ENCODE measurements at places on chromosomes 16 and 17.

DNA sequence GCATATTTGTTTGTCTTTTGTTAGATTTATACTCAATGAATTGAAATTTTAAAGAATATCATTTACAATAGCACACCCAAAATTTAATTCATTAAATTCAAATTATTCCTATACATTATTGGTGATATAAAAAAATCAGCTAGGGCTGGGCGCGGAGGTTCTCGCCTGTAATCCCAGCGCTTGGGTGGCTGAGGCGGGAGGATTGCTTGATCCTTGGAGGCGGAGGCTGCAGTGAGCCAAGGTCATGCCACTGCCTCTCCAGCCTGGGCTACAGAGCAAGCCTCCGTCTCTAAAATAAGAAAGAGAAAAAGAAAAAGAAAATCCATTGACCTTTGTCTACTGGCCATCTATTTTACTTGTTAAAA, 4.5 kb upstream of the PRDM7 start:
- DNase-seq = no peak

GRCh38 chr17:11598274-11599221, at the start of gene DNAH9:
TSS of gene DNAH9 (plus strand) at chr17:11598470. CDS start at chr17:11598499, 29 bp downstream.
- DNase-seq = no peak

DNA sequence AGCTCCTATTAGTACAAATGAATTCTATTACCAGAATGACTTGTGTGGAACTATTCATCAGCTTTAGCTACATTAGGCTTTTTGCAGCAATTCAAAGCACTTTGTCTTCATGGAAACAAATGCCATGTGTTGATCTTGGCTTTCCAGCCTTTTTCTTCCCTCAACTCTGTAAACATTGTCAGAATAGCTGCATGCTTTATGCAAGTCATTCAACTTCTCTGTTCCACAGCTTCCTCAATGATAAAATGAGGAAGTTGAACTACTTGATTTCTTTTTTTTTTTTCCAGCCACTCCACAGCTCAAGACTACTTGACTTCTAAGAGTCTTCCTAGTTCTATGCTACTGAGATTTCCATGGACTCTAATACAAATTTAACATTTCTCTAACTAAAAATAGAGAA, 41.1 kb downstream of the KIAA0753 start:
- DNase-seq = no peak

DNA sequence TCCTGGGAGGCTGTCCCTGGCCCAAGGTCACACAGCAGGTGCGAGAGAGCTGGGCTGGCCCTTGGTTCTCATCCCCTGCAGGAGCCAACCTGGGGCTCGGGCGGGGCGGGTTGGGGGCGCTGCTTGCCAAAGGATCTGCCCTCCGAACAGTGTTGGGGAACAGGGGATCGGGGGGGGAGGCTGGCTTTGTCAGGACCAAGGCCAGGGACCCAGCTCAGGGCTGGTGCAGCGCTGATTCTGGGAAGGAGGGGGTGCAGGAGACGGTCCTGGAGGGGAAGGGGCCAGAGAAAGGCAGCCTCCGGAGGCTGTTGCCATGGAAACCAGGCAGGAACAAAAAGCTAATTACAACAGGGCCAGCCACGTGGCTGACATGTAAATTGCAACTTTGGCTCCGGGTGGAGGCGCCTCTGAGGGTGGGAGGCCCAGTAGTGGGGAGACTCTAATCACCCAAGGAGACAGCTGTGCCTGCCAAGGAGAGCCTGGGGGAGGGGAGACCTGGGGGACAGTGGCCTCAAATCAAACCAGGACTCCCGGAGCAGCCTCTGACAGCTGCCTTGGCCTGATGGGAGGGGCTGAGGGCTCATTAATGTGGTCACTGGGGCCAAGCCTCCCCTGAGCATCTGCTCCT, 1.3 kb downstream of the TUBB3 start:
- DNase-seq = no peak
